Panc1 (cell line): ENCODE measurements at places on chromosomes 3 and 15. TPM values are rescaled to one million over a fixed set of nuclear protein-coding genes. Genes with fewer than 3 reads are reported as not detected.

The DOCK3 gene
- total RNA-seq: 0.21 TPM

DNA sequence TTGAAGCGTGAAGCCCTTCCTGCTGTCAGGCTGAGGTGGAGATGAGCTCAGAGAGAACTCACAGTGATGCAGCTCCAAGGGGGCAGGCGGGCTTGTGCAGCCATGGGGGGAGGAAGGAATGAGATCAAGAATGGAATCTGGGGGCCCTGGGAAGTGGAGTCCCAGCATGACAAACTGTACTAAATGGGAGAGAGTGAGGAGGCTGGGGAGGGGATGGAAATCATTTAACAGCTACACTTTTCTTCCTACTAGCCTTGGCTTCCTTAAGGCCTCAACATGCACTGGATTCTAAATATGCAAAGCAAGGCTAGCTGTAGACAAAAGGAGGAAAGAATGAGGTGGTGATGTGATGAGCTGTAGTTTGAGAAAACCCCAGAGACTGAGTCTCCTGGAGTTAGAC is 133.9 kb downstream of the EEFSEC start:
- H3K4me1 ChIP-seq: no peaks in the 10 kb centered on the region
- DNase-seq: no peak
- H3K27me3 ChIP-seq: no peaks in the 10 kb centered on the region

The SHF gene
- 3.0 TPM for total RNA-seq

DNA sequence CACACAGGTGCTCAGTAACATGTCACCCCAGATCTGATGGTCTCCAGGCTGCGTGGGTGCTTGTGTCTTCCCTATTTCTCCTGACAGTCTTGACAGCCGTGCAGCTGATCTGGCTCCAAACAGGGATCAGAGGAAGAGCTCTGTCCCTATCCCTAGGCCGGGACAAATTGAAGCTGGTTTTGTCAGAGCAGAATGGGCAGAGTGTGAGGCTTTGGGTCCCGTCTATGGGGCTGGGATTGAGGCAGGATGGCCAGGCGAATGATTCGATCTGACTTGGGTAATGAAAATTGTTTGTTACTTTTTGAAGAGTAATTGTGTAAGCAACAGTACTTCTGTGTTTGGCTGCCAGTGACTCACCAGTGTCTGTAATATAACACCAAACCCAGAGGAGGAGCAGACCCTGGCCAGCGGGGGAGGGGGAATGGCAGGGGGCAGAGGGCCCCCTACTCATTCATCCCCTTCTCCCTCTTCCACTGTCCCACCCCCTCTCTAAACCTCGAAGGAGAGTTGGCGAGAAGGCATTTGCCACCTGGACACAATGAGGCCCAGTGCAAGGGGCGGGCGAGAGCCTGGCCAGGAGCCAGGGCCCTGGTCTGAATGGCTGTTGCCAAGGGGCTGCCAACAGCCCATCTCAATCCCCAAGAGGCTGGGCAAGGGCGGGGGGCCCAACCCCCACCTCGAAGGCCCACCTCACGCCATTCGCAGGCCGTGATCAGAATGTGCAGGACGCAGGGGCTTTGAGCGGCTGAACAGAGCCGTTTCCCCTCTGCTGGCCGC is 4.9 kb upstream of the MAGEF1 start:
- no peak for DNase-seq
- peaks cover 4% of the 10 kb centered on the region; the same call in 1 of the 2 replicates for H3K4me1 ChIP-seq
- H3K36me3 ChIP-seq: no peaks in the 10 kb centered on the region
- H3K4me3 ChIP-seq: no peak overlapping the region
- H3K27ac ChIP-seq: no peak overlapping the region

DNA sequence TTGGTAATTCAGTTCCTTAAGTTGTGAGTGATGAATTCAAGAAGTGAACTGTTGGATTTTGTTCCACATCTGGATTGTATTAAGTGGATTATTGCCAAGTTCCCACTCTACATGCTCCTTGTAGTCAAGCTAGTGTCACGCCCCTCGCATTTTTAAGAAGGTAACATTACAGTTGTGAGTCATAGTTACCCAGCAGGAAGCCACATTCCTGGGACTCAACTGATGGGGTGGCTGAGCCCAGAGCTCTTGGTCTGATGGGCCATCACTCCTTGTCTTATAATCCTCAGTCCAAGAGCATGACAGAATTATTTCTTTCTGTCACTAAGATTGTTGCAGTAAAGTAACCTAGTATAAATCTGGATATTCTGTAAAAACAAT is 102.7 kb downstream of the PTPRG start:
- H3K36me3 ChIP-seq: no peaks in the 10 kb centered on the region
- no peaks in the 10 kb centered on the region for H3K4me1 ChIP-seq
- no peaks in the 10 kb centered on the region for H3K27me3 ChIP-seq
- peak overlapping the region; percentile 9; the same call in 1 of the 2 replicates for H3K4me3 ChIP-seq
- DNase-seq: no peak

DNA sequence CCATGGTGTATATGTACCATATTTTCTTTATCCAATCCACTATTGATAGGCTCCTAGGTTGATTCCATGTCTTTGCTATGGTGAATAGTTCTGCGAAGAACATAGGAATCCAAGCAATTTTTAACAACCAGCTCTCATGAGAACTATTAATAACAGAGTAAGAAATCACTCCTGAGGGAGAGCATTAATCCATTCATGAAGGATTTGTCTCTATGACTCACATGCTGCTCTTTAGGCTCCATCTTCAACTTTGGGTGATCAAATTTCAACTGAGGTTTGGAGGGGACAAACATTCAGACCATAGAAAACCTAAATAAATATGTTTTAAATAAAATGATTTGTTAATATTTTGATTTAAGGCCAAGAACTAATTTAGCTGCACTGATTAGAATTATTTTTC is 147.4 kb downstream of the NSUN3 start:
- no peaks in the 10 kb centered on the region for H3K4me1 ChIP-seq
- H3K4me3 ChIP-seq: no peak overlapping the region
- H3K27ac ChIP-seq: no peak overlapping the region
- H3K27me3 ChIP-seq: no peaks in the 10 kb centered on the region

- no peak for DNase-seq
- no peaks in the 10 kb centered on the region for H3K27me3 ChIP-seq
- H3K4me1 ChIP-seq: no peaks in the 10 kb centered on the region
- H3K36me3 ChIP-seq: no peaks in the 10 kb centered on the region
- no peak overlapping the region for H3K27ac ChIP-seq
These were observed 565.9 kb downstream of the PDCD6IP start for GRCh38 chr3:34364335-34364734.

DNA sequence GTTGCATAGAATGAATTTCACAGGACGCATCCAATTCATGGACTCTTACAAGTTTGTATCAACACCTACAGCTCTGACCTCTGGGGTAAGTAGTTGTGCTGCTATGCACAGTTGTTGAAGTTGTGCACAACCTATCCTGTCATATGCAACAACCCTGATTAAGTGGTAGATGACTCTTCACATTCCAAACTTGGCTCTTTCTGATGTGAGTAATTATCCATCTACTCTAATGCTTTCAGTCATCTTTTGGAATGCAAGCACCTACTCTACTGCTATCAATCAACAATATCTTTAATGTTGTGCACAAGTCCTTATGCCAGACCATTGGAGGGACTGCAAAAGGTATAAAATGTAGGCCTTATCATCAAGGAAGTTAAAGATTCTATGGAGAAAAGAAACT is 921.4 kb downstream of the MCTP2 start:
- no peak for DNase-seq
- H3K4me1 ChIP-seq: no peaks in the 10 kb centered on the region
- H3K36me3 ChIP-seq: no peaks in the 10 kb centered on the region
- H3K27me3 ChIP-seq: no peaks in the 10 kb centered on the region

DNA sequence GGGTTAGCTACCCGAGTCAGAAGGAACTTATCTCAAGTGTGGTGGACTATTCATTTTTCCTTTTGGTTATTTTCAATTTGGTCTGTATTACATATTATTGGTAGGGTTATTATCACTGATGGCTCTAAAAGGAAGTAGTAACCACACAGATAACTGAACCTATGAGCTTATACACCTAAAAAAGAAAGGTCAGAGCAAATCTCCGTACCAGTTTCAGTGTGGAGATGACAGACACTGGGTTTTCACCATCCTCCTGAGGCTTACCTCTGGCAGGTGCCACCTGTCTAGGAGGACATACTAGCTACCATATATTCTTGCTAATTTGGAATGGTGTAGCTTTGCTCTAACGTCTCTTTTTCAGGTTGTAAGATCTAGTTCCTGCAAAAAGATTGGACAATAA is 10.2 kb downstream of the GAP43 start:
- no peaks in the 10 kb centered on the region for H3K4me1 ChIP-seq
- H3K36me3 ChIP-seq: no peaks in the 10 kb centered on the region
- DNase-seq: no peak
- no peak overlapping the region for H3K27ac ChIP-seq
- no peaks in the 10 kb centered on the region; the same call in none of the 2 replicates for H3K27me3 ChIP-seq

The TRPM1 gene
- not detected for total RNA-seq

The PLAAT1 gene
- 3.9 TPM for total RNA-seq

- H3K36me3 ChIP-seq: no peaks in the 10 kb centered on the region
- no peak overlapping the region for H3K27ac ChIP-seq
- no peaks in the 10 kb centered on the region for H3K4me1 ChIP-seq
- H3K4me3 ChIP-seq: no peak overlapping the region
These were observed 14.9 kb downstream of the LEKR1 start for GRCh38 chr3:156840826-156841689.

The ARGFX gene
- total RNA-seq: not detected

The CEMIP gene
- total RNA-seq: 0.46 TPM
